ENCODE measurements at places on chromosomes 16 and 17. TPM values are rescaled to one million over a fixed set of nuclear protein-coding genes. Genes with fewer than 3 reads are reported as not detected.

DNA sequence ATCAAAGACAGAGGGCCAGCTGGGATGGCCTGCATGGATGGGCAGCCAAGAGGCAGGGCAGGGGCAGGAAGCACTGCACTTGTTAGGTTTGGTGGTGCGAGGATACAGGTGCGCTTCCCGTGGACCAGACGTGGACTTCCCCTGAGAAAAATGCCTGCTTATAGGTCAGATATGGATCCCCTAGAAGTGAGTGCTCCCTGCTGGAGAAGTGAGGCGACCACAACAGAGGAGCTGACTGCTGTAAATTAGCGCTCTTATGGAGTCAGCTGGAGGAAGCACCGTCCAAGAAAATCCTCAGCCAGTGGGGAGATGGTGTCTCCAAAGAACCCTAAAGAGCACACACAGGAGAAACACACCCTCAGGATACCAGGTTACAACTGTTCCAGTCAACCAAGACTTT, 27.7 kb upstream of the CCDC182 start:
- DNase-seq, result no peak

SNAI3 gene
- polyA plus RNA-seq, result 0.89 TPM

GRCh38 chr16:22727285-22728166, 86.4 kb upstream of the HS3ST2 start:
- DNase-seq, result no peak

- DNase-seq, result no peak
Observed at GRCh38 chr16:30655815-30656347, 2.4 kb upstream of the FBRS start.

DNA sequence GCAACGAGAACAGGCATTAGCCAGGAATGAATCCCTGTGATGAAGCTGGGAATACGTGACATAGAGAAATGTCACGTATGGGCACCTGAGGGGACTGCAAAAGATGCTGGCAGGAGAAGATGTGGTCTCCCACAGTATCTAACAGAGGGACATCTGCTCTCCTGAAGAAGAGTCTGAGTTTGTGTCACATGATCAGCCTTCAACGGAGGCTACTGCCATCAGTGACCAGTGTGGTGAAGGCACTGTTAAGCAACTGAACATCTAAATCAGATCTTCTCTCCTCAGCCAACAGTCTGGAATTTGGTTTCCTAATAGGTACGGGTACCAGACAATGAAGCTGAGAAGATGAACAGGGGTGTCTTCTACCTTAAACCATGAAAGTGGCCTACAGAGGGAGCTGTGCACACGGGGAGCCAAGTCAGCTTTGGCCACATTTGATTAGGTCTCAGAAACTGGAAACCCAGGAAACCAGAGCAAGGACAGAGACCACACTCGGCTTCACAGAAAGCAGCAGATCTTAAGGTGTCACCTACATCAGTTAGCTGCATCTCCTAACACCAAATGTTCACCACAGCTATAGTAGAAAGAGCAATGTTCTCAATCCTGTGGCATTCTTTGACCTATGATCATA, 41.8 kb downstream of the BRD7 start:
- no peak for DNase-seq

GRCh38 chr17:16135461-16135860, 79.9 kb downstream of the NCOR1 start:
- DNase-seq, result no peak

CCL14 gene
- polyA plus RNA-seq, result 19.0 TPM
